Endodermal cell (in vitro differentiated cells): ENCODE measurements at places on chromosomes 7 and 10. TPM values are rescaled to one million over a fixed set of nuclear protein-coding genes. Genes with fewer than 3 reads are reported as not detected.

DNA sequence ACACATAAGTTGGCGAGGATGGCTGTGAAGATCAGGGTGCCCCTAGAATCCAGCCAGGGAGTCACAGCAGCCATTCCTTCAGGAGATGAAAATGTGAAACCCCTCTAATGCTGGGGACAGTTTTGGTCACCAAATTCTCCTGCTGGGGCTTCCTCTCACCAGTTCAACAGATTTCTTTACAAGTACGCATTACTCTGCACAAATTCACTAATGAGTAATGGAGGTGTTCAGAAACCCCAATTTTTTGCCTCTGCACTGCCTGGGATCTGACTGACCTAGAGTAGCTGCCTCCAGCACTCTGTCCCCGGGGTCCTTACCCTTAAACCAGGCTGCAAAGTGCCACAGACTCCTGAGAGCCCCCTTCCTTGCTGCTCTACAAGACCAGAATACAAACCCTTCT lies 16.1 kb downstream of the TRPV5 start:
- DNase-seq: peak; percentile 11

GRCh38 chr7:30040938-30041337 lies 12.7 kb downstream of the PLEKHA8 start:
- no peak for DNase-seq

SEM1 gene
- 82.6 and 85.1 TPM in 2 replicates for total RNA-seq

DNA sequence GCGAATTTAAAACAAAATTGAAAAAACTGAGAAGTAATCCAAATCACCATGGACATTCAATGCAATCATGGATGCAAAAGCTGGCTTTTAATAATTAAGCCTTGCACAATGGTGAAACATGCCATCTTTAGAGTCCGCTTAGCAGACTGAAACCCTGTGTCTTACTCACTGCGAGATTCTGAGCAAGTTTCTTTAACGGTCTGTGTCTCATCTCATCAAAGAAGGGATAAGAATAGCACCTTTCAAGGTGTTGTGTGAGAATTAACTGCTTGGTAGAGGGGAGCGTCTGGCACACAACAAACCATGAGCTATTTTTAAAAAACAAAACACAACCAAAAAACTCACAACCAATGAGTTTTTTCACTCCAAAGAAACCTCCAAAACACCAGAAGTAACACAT lies 21.4 kb downstream of the ACBD7 start:
- no peak for DNase-seq

- DNase-seq: no peak
These were observed 31.8 kb upstream of the RBM33 start for GRCh38 chr7:155612658-155613057.

KLF14 gene
- total RNA-seq: not detected in 3 replicates

DNA sequence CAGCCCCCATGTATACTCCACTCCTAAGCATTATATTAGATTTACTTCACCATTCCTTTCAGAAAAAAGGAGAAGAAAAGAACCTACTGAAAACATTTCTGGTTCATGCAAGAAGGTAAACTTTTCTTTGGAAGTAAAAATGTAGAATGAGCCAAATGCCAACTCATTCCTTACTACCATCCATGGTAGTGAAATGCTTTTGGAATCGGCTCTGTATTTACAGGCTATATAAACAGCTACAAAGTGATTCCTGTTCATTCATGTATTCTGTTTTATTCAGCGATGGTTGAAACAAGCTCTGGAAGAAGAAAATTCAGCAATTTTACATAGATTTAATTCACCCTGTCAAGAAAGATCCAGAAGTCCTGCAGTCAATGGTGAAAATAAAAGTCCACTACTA lies 91.6 kb downstream of the KMT2E start:
- DNase-seq: no peak

ADAMTS14 gene
- total RNA-seq: 0.79 and 0.95 TPM in 2 replicates

DNA sequence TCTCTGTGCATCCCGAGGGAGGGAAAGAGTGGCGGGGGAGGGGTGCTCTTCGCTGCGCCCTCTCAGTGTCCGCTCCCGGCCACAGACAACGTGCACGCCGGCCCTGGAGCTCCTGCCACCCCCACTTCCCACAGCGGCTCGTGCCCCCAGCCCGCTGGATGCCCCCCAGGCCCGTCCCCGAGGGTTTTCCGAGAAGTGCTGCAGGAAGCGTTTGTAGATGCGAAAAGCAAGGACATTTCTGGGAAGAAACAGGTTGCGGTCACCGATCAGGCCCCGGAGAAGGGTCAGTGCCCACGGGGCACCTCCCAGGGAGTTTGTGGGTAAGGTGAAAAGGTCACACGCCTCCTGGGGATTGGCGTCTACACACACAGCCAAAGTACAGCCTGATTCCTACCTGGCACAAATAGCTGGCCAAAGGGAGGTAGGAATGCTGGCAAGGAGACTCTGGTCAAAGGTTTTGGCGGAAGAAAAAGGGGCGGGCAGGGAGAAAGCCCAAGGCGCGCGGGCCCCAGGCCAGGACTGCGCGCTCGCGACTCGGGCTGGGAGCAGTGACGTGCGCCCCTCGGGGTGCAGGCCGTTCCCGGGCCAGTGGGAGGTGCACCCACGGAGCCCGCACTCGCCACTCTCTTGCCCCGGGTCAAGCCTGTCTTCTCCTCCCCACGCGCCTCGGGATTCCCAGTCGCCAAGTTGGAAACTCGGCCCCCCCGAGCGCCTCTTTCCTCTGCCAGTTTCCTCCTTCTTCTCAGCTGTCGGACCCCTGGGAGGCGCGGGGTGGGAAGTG lies 1.5 kb upstream of the NRP1 start:
- peak; percentile 77 for DNase-seq

- peak; percentile 46 for DNase-seq
These were observed 244.7 kb upstream of the RHOBTB1 start for GRCh38 chr10:61188691-61189090.

DNA sequence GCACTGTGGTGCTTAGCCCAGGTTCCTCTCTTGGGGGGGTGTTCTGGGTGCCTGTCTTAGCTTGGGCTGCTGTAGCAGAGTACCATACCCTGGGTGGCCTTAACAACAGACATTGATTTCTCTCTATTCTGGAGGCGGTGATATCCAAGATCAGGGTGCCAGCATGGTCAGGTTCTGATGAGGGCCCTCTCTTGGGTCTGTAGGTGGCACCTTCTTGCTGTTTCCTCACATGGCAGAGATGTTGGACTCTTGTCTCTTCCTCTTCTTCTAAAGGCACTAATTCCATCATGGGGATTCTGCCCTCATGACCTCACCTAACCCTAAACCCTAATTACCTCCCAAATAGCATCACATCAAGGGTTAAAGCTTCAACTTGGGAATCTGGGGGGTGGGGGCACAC lies 19.9 kb upstream of the CRHR2 start:
- DNase-seq: no peak

ZNF804B gene
- 0.14 to 0.49 TPM (median 0.36 TPM) in 3 replicates for total RNA-seq

DNA sequence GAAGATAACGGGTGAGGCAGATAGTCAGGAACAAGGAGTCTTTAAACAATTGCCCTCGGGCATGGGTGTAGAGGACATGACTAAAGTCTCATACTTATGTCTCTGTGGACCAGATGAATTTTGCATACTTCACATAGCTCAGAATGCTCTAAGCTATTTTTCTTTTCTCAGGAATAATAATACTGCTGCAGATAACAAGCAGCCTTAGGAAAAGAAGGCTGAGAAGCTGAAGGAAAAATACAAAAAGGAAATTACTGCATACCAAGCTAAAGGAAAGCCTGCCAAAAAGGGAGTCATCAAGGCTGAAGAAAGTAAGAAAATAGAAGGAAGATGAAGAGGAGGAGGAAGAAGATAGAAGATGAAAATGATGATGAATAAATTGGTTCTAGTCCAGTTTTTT lies 13.4 kb upstream of the ERCC6 start:
- no peak for DNase-seq

GRCh38 chr10:3118641-3119091 lies 51.3 kb downstream of the PFKP start:
- DNase-seq: peak; percentile 32

GRCh38 chr10:45253183-45253914 lies 62.1 kb downstream of the OR13A1 start:
- DNase-seq: no peak

INA gene
- total RNA-seq: 3.3 and 3.7 TPM in 2 replicates

- DNase-seq: no peak
These were observed 60.8 kb upstream of the EEPD1 start for GRCh38 chr7:36092221-36092771.

- no peak for DNase-seq
These were observed 64.0 kb upstream of the TRIM8 start for GRCh38 chr10:102580230-102580629.

DNA sequence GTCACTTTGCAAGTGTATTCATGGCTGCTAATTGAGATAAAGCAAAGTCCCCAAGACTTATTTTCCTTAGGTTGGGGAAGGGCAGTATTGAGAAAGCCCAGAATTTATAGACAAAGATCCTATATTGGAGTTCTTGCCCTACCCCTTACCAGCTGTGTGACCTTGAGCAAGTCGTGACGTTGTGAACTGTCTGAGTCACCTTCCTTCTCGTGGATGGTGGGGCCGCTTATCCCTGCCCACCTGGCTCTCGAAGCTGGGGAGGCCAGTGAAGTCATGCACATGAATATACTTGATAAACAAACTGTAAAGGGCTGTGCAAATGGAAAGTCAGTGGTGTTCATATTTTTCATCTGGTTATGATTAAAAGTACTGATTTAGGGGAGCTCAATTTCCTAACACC lies 127.4 kb downstream of the TACC2 start:
- DNase-seq: no peak

DNA sequence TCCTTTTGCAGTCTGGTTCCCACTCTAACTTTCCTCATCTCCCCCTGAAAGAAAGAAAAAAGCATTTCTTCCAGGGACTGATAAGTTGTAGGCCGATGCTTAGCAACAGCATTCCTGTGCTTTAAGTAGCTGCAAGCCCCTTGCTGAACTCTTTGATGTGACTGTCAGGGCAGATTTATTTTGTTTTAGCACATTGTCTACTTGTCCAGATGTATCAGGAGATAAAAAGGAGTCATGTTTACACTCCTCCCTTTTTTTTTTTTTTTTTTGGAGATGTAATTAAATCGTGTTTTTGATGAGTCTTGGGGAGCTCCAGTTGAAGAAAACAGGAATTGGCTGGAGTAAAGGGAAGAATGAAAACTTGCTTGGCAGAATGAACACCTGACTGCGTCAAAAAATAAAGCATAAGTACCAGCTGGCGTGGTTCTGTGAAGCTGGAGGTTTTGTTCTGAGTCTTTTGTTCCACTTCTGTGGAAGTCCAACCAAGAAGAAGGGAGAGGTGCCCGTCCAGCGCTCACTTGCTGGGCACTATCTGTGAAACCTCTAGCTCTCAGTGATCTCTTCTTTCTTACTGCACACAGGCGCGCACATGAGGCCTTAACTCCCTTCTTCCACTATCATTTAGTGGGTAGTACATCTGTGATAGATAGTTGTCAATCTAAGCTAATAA lies 871.7 kb downstream of the LRMDA start:
- no peak for DNase-seq

GRCh38 chr7:22864301-22864700 lies 41.7 kb upstream of the TOMM7 start:
- DNase-seq: no peak

CALHM1 gene
- 0.07 TPM in 1 of 2 replicates, not detected in the other for total RNA-seq

HOXA10 gene
- not detected in 2 replicates for total RNA-seq

GRCh38 chr7:81669476-81670105 lies 100.3 kb downstream of the HGF start:
- DNase-seq: no peak

GRCh38 chr7:122883049-122883680 lies 3.1 kb downstream of the CADPS2 start:
- DNase-seq: no peak

DNA sequence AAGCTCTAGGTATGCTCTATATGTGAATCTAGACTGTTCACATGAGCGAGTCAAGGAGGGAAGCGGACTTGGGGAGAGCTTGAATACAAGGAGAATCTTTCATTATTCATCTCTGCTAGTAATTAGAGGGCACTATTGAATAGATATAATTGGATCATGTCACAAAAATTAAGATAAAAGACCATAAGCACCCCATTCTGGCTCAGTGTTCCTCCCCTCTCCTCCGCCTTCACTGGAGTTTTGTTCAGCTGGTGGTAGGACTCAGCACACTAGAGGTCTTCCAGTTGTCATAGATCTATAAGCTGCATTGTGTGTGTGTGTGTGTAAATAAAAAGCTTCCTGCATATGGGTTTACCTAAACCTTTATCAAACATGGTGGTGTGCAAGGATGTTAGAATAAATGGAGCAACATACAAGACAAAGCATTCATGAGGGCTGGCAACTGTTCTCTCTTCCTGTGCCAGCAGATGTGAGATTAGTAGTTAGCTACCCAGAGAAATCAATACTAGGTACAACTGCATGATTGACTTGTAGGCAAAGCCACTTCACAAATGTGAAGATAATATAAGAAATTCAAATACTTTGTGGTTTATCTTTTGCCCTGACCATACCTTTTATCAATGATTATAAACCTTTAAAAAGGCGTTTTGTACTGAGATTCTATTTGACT lies 142.6 kb downstream of the CREB5 start:
- no peak for DNase-seq

MKLN1 gene
- 56.4 and 71.8 TPM in 2 replicates for total RNA-seq

GARIN1A gene
- 0.63 and 0.64 TPM in 2 replicates for total RNA-seq

GIMAP6 gene
- total RNA-seq: not detected in 3 replicates

DNA sequence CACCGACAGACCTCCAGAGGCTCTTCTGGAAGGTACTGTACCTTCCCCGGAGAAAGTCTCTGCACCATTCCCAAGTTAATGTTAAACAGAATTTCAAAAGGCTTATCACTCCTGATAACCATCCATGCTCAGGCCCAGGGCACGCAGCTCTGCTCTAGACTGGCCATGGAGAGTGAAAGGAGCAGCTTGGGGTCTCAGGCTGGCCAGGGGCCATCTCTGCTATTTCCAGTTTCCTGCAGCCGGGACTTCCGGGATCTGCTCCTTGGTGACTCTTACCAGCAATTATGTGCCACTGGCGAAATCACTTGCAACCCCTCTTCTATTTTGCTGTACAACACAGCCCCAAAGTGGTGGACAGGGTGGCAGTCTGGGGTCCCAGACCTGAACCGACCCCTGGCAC lies 6.0 kb downstream of the CLDN15 start:
- DNase-seq: no peak

PRSS37 gene
- not detected in 3 replicates for total RNA-seq

DNA sequence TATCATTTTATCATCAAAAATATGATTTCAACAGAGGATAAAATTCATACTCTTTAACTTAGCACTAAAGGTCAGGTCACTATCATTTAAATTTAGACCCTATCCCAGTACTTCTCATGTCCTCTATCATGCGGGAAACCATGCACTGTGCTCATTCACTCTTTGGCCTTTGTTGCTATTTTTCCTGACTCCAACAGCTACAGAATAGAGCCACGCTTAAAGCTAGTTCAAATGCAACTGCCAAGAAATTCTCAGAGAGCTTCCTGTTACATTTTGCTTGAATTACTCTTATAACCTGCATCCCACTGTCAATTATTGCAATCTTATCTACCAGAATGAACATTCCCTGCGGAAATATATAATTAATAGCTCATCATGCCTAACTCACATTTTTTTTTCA lies 58.3 kb downstream of the SEMA3A start:
- no peak for DNase-seq
